ENCODE measurements at places on chromosomes 6 and 20. TPM values are rescaled to one million over a fixed set of nuclear protein-coding genes. Genes with fewer than 3 reads are reported as not detected.

GRCh38 chr20:4169360-4170190 lies 154.2 kb upstream of the RNF24 start:
- DNase-seq: no peak
- no peaks in the 10 kb centered on the region for H3K27me3 ChIP-seq
- no peak overlapping the region for H3K4me3 ChIP-seq
- peaks cover 15% of the 10 kb centered on the region for H3K4me1 ChIP-seq

GRCh38 chr6:84462698-84463097 lies 235.3 kb upstream of the CEP162 start:
- H3K27ac ChIP-seq: no peak overlapping the region
- no peaks in the 10 kb centered on the region for H3K36me3 ChIP-seq
- no peaks in the 10 kb centered on the region for H3K4me1 ChIP-seq
- DNase-seq: no peak
- H3K27me3 ChIP-seq: no peaks in the 10 kb centered on the region
- no peak overlapping the region for H3K4me3 ChIP-seq

DNA sequence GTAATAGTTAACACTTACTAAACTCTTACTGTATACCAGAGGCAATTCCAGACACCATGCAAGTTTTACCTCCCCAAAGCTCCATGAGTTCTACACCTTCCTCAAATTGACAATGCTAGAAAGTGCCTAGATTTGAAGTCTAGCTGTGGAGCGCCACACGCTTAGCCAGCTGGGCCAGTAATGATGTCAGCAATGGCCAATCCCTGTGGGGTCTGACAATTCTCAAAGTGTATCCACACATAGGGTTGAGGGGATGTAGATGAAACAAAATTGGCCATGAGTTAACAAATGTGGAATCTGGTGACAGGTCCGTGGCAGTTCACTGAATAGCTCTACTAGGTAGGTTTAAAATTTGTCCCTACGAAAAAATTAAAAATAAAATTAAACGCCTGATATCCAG lies 1.3 kb downstream of the ZNF343 start:
- peaks cover 6% of the 10 kb centered on the region for H3K27me3 ChIP-seq
- H3K36me3 ChIP-seq: no peaks in the 10 kb centered on the region
- no peak overlapping the region for H3K4me3 ChIP-seq
- no peak overlapping the region for H3K27ac ChIP-seq
- peaks cover 15% of the 10 kb centered on the region for H3K4me1 ChIP-seq

The VWA7 gene
- 1.0 TPM for total RNA-seq

The TMC2 gene
- not detected for total RNA-seq
